T-cell (primary cell): ENCODE measurements at places on chromosomes 7 and 10.

DNA sequence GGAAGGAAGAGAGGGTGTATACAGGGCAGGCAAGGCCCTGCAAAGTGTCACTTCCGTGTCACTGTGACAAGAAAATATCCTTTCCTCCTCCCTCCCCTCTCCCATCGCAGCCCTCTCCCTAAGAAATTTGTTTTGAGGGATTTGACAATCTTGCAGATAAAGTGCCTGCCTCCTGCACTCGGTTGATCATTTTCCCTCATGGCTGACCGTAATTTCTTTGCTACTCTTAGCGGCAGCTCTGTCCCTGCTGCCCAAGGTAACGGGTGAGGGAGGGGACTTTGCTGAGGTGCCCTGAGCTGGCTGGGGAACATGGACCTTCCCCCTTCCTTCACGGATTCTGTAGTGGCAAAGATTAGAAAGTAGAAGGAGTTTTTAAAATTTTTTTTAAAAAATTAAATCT lies 179.1 kb downstream of the TCF7L2 start:
- DNase-seq, result no peak

GRCh38 chr7:41219276-41219675 lies 483.6 kb downstream of the INHBA start:
- DNase-seq, result no peak

- no peak for DNase-seq
Observed at GRCh38 chr7:38367301-38367890, 94.0 kb upstream of the TARP start.

- DNase-seq, result no peak
Observed at GRCh38 chr7:81075150-81075549, 156.3 kb upstream of the SEMA3C start.

DNA sequence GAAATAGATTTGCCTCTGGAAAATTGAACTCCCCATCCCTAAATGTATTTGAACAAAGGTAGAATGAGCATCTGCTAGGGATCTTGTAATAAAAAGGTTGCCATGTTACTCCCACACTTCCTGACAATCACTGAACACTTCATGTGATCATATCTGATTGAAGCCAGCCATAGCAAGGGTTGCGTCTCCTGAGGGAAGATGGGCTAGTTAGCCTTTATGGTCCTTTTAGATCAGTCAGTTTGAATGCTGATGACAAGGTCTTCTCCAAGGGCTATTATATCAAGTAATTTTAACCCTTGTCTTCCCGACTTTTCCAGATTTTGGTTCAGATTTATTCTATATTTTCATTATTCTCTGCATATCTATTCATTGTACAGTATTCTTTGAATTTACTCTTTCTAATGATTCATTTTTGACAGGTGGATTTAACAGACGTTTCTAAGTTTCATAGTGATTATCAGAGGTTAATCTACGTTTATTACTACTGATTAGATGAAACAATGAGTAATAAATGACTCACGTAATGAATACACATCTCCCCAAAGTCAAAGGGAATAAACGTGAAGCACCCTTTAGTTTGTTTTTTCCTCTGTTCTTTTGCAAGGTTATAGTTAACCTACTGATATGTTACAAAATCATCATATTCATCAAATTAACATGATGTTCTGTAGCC lies 28.1 kb downstream of the CSGALNACT2 start:
- DNase-seq, result no peak

DNA sequence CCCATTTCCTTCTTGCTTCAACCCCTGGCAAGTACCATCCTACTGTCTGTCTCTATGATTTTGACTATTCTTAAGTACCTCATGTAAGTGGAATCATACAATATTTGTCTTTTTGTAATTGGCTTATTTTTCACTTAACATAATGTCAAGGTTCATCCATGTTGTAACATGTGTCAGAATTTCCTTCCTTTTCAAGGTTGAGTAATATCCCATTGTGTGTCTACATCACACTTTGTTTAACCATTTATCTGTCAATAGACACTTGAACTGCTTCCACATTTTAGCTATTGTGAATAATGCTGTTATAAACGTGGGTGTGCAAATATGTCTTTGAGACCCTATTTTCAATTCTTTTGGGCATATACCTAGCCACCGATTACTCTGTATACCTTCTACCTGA lies 14.0 kb upstream of the CDK14 start:
- DNase-seq, result no peak
